ENCODE measurements at places on chromosomes 2 and 18. TPM values are rescaled to one million over a fixed set of nuclear protein-coding genes. Genes with fewer than 3 reads are reported as not detected.

CHST10 gene
- total RNA-seq, result 17.4 TPM

CAVIN2 gene
- 13.1 TPM for total RNA-seq

DSC1 gene
- not detected for total RNA-seq

UGT1A4 gene
- 0.05 TPM for total RNA-seq

HOXD1 gene
- 0.21 TPM for total RNA-seq
